ENCODE measurements at places on chromosomes 13 and 19.
A peak's percentile ranks its signal among the peaks of the same experiment; 100 is the strongest.

- DNase-seq, result no peak
Measured at GRCh38 chr19:5567970-5568407, 236 bp upstream of the TINCR start.

DNA sequence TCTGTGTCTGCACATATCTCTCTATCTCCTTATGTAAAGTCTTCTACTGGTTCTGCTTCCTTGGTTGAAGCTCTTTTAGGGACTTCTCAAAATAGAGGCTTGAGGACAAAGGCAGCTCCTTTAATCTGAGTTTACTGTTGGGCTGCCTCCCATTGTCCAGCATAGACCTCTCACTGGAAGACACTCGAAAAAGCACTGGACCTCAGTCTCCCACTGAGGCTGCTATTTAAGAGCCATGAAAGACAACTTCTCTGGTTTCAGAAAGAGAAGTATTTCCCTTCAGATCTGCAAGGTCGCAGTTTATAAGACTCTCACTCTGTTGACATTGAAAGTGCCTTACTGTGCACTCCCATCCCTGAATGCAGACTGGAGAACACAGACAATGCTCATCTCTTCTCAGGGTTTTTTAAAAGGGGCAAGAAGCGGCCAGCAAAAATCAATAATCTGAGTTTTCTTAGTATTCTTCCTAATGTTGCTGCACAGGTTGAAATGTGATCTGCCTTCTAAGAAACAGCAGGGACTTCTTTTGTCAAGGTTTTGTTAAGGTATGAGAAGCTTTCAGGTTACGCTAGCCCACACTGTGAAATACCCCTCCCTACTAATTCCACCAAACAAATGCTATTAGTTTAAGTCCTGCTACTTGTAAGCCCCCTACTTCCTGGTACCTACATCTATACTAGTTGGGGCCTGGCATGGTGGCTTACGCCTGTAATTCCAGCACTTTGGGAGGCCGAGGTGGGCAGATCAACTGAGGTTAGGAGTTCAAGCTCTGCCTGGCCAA, 450.0 kb upstream of the SLC10A2 start:
- no peak for DNase-seq

GRCh38 chr19:571566-571974, 826 bp upstream of the BSG start:
- no peak for DNase-seq

- no peak for DNase-seq
Measured at GRCh38 chr19:47107202-47107952, 6.2 kb downstream of the ZC3H4 start.

- DNase-seq, result no peak
Measured at GRCh38 chr19:33500991-33501390, 20.6 kb downstream of the PEPD start.

- DNase-seq, result no peak
Measured at GRCh38 chr19:51980116-51980736, 6.4 kb downstream of the ZNF350 start.

GRCh38 chr19:30244533-30244932, 127.7 kb upstream of the ZNF536 start:
- no peak for DNase-seq

- no peak for DNase-seq
Measured at GRCh38 chr13:79673310-79673992, 192.5 kb downstream of the NDFIP2 start.

DNA sequence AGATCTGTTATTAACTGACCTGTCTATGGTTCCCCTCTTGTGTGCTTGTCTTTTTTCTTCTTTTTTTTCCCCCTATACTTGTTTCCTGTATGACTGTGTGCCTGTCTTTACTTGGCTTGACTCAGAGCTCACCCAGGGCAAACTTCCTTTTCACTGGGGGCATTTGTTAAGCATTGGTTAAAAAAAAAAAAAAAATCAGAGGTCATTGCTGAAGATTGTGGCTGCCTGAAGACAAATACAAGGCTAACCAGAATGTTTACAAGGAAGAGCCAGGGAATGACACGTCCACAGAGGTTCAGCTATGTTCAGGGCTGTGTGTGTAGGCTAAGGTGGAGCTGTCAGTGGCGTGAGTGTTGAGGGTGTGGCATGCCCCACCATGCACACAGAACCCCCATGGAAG, 47.1 kb downstream of the LNX2 start:
- no peak for DNase-seq

DNA sequence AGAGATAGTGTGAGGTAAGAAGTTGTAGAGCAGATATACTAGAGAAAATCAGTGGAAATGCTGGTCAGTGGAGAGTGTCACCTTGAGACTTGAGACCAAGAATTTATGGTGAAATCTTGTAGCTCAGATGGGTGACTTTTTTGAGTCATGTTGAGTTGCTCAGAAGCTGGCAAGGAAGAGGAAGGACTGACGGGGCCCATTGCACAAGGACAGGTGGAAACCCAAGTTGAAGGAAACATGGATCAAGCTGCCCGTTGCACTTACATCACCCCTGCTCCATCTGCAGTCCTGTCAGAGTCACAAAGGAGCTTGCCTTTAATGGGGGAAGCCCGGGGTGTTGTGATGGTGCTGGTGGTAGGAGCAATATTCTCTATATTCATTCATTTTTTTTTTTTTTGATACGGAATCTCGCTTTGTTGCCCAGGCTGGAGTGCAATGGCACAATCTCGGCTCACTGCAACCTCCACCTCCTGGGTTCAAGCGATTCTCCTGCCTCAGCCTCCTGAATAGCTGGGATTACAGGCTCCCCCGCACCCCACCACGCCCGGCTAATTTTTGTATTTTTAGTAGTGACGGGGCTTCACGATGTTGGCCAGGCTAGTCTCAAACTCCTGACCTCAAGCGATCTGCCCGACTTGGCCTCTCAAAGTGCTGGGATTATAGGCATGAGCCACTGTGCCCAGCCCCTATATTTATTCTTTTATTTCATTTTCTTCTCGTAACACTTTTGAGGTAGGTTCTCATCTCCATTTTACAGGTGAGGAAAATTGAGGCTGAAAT, 27.4 kb downstream of the UBAC2 start:
- DNase-seq, result no peak

GRCh38 chr19:16497042-16497441, 848 bp downstream of the C19orf44 start:
- DNase-seq, result no peak

DNA sequence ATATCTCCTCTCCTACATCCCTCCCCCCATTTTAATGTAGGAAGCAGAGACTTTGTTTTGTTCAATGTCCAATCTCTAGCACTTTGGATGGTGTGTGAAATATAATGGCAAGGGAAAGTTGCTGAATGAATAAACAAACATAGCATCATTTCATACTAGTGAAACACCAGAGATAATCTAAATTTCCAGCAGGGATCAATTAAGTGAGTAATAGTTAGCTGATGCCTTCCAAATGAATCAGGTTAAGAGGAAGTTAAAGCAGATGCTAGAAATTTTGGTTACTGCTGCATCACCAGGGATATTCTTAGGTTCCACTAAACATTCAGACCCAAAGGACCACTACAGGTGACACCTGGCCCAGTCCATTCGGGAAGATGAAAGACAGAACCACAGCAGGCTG, 8.1 kb downstream of the MRPS31 start:
- no peak for DNase-seq

- DNase-seq, result no peak
Measured at GRCh38 chr13:31675440-31675953, 63.8 kb upstream of the RXFP2 start.

DNA sequence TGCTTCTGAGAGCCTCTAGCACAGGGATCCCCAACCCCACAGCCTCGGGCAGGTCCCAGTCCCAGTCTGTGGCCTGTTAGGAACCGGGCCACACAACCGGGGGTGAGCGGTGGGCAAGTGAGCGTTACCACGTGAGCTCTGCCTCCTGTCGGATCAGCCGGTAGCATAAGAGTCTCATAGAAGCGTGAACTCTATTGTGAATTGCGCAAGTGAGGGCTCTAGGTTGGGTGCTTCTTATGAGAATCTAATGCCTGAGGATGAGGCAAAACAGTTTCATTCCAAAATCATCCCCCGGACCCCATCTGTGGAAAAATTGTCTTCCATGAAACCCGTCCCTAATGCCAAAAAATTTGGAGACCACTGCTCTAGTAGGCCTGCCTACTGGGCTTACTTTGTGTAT, 87.0 kb upstream of the UBL3 start:
- DNase-seq, result no peak

GRCh38 chr13:113832205-113832604, 31.7 kb downstream of the GAS6 start:
- no peak for DNase-seq

- no peak for DNase-seq
Measured at GRCh38 chr13:54216221-54216620, 1187.6 kb downstream of the OLFM4 start.

- DNase-seq, result no peak
Measured at GRCh38 chr13:40565282-40566148, 100.9 kb downstream of the FOXO1 start.

GRCh38 chr13:94479616-94480015, at the start of gene DCT:
Gene DCT, minus strand, starts transcription at chr13:94479682. Its CDS starts 427 bp downstream, at chr13:94479255.
- DNase-seq, result no peak

- peak; percentile 87 for DNase-seq
Measured at GRCh38 chr19:46860125-46860845, 512 bp upstream of the ARHGAP35 start.

DNA sequence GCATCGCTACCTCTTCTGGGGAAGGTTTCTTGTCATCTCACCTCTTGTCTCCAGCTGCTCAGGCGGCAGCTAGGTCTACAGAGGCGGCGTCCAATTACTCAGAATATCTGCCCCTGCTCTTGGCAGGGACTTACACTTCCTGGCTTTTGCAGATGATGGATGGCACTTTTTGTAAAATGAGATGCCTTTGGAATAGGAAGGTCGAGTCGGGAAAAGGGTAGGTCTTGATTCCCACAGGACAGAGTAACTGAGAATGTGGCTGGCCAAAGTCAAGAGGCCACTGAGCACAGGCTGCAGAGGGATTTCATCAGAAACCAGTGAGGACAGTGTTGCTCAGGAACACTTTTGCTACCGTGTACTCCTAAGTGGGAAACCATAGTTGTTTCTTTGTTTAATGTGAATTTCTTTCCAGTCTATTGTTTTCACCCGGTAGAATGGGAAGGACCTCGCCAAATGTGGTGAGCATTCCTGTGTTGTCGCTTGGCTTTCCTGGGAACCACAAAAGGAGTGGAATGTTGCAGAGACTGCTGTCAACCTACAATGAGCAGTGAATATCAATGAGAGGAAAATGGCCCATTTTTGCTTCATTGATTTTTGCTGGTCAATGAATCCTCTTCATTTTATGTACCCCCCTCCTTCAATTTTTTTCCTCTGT, 383.7 kb downstream of the HS6ST3 start:
- no peak for DNase-seq

- DNase-seq, result no peak
Measured at GRCh38 chr19:13817615-13818371, 22.6 kb downstream of the ZSWIM4 start.

DNA sequence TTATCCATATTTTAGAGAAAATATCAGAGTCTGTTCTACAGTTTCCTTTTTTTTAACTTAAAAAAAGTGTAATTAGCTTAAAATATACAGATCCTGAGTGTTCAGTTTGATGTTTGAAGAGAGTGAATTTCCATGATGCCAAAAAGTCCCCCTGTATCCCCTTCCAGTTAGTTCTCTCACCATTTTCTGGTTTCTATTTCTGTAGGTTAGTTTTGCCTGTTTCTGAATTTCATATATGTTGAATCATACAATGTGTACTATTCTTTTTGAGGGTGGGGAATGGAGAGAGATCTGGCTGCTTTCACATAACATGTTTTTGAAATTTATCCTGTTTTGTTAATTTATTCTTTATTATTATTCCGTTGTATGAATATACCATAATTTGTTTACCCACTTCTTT, 95.9 kb downstream of the PDS5B start:
- DNase-seq, result no peak

DNA sequence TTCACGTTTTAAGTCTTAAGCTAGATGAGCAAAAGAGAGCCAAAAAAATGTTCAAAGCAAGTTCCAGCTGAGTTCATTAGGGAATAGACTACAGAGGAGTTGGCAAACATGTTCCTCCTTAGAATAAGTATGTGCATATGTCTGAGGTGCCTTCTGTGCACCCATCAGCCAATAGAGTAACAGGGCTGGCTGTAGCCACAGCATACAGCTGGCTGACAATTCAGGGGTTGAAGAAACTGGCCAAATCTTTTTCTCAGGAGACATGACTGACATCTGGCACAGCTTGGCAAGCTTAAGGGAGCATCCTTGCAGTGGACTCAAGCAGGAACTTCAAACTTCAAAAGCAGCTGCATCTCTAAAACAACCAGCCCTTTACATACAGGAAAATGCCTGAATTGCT, 414.8 kb upstream of the PCDH20 start:
- no peak for DNase-seq

- no peak for DNase-seq
Measured at GRCh38 chr13:27421101-27421871, 3.1 kb upstream of the GTF3A start.

DNA sequence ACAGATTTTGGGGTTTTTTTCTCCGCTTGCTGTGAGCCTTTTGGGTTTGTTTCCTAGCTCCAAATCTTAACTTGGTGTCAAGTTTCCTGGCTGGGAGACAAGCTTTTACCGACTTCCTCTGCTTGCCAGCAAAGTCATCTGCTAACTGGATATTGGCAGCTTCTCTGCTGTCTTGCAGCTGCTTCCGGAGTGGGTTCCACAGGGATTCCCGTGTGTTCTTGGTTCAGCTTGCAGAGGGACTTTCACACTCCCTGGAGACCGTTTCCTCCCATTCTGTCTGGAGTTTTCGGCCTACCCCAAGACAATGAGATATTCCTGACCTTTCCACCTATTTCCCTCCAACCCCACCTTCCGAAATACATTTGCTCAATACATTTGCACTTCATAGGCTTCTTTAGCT, 2.2 kb upstream of the COLGALT1 start:
- DNase-seq, result no peak

GRCh38 chr13:73671011-73671410, 463.2 kb downstream of the KLF12 start:
- DNase-seq, result no peak

GRCh38 chr19:49447485-49448431, 3.9 kb downstream of the PIH1D1 start:
- no peak for DNase-seq

GRCh38 chr19:33024398-33024797, 40.3 kb downstream of the RHPN2 start:
- DNase-seq, result no peak

GRCh38 chr13:40341501-40341900, 324.9 kb downstream of the FOXO1 start:
- no peak for DNase-seq

- no peak for DNase-seq
Measured at GRCh38 chr13:60654415-60654814, 257.4 kb downstream of the TDRD3 start.

Measured in activated B cell treated with CpG ODN at 0.5 μM for 24 hours (primary cell).